ENCODE measurements at places on chromosomes 16 and 17.

- DNase-seq, result no peak
Measured at GRCh38 chr16:66435896-66436295, 8.8 kb downstream of the BEAN1 start.

- no peak for DNase-seq
Measured at GRCh38 chr16:51766739-51767138, 615.7 kb upstream of the SALL1 start.

- no peak for DNase-seq
Measured at GRCh38 chr17:77222356-77222755, 81.6 kb downstream of the SEC14L1 start.

GRCh38 chr16:3028716-3029319 lies 5.0 kb downstream of the THOC6 start:
- DNase-seq, result no peak
